IPS DF 6.9 (cell line): ENCODE measurements at places on chromosomes 12 and 14.

DNA sequence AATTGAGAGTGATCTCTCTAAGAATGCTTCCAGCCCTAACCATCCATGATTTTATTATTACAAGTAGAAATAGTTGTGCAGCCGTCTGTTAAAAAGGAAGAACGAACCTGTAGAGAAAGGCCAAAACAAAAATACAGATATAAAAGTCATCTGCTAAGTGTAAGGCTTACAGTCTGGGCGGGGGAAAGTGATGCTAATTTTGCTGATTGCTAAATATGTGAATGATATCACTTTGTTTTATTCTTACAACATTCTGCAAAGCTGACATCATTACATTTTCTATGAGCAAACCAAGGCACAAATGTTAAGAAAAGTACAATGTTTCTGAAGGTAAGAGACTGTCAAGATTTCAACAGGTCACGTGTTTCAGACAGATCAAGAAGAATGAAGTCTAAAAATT, 101.5 kb upstream of the RAP1B start:
- no peak overlapping the region for H3K4me3 ChIP-seq
- no peak overlapping the region for H3K27ac ChIP-seq

DNA sequence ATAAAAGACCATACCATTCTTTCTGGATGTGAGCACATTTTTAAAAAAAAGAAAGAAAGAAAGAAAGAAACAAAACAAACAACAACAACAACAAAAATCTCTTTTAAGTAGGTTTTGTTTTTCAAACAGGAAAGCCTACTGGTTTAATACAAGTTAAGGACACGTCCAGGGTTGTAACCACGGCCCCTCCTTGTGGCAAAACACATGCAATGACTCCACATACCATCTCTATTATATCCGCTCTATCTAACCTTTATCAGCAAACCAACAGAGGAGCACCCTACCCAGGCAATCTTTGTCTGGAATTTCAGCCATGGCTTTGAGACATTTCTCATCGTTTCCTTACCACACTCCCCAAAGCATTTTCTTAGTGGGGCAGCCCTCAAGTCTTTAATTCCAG, 360.5 kb upstream of the TMPO start:
- no peaks in the 10 kb centered on the region for H3K4me1 ChIP-seq
- H3K27ac ChIP-seq, result no peak overlapping the region
- no peaks in the 10 kb centered on the region for H3K36me3 ChIP-seq
- H3K27me3 ChIP-seq, result no peaks in the 10 kb centered on the region
- peak; percentile 33 for DNase-seq

DNA sequence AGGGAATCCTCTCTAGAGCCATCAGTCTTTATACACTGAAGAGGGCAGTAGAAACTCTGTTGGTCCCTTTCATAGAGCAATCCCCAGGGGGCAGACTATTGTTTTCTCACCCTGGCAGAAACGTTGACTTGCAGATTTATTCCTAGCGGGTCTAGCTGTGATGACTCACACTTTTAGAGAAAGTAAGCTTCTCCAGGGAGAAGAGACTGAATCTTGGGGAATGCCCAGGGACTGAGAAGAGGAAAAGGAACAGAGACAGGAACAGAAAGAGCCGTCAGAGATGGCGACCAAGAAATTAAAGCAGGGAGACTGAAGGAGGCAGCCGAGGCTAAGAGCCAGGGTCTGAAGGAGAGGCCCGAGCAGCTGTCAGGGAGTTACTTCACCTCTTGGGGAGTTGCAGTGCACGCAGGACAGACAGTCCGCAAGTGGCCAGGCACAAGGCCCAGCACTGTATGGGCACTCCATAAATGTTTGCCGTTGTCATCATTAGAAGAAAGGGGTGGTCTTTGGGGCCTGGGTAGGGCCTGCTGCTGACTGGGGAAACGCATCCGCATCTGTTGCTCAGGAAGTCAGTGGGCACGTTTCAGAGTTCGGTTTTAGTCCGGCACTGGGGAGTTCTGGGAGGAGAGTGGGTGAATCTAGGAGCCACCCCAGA, 13.0 kb downstream of the PLEKHG6 start:
- H3K36me3 ChIP-seq, result peaks cover 2% of the 10 kb centered on the region
- H3K4me3 ChIP-seq, result no peak overlapping the region
- no peaks in the 10 kb centered on the region for H3K27me3 ChIP-seq
- peaks cover 24% of the 10 kb centered on the region for H3K4me1 ChIP-seq

DNA sequence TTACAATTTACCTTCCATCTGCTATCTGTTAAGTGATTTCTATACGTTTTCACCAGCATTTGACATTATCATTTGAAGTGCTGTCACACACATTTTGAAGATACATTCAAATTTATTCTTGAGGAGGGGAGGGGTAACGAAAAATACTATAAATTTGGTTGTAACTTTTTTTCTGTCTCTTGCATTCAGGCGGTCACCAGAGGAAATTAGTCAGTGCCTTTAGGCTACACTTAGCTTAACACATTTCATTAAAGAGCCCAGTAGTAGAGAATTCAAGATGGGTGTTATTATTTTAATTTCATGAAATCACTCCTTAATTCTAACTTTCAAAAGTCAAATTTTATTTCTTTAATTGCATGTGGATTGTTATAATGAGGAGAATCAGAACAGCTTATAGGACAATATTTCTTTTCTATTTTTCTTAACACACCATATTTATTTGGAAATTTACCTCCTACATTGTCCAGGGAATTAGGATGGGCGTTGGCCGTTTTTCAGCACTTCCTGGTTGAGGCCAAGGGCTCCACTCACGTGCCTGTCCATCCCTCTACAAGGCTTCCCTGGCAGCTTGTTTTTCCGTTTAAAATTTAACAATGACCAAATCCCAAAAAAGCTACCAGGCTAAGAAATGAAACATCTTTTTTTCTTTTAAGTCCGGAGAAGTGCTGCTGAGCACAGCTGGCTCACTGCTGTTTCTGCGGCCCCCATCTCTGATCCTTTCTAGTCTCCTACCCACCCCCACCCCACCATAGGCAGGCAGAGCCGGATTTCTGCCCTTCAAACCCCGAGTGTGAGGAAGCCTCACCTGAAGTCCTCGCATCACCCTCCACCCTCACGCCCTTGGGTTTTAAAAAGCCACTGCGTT, 1.1 kb upstream of the FAR2 start:
- no peak overlapping the region for H3K27ac ChIP-seq
- no peaks in the 10 kb centered on the region for H3K36me3 ChIP-seq
- DNase-seq, result no peak
- no peaks in the 10 kb centered on the region for H3K27me3 ChIP-seq

DNA sequence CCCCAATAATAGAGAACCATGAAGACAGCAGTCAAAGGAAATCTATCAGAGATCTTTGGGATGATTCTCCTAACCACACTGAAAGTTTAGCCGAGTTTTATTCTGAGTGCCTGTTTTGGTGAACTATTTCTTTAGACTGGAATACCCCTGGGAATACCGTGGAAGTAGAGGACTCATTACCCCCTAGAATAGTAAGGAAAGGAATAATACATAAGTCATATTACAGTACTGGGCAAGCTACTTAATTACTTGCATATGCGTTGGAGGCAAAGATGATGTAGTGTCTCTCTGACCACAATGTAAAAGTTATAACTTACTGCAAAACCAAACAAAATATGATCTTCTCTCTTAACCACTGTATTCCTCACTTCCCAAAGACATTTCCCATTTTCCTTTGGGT, 25.5 kb downstream of the ZC2HC1C start:
- DNase-seq, result no peak
- H3K27ac ChIP-seq, result no peak overlapping the region
- H3K4me3 ChIP-seq, result no peak overlapping the region
- no peaks in the 10 kb centered on the region for H3K27me3 ChIP-seq
- peaks cover 3% of the 10 kb centered on the region; the same call in 1 of the 2 replicates for H3K36me3 ChIP-seq

- no peak overlapping the region for H3K4me3 ChIP-seq
- peaks cover 3% of the 10 kb centered on the region; the same call in 1 of the 2 replicates for H3K4me1 ChIP-seq
- no peak overlapping the region for H3K27ac ChIP-seq
- H3K36me3 ChIP-seq, result no peaks in the 10 kb centered on the region
- no peaks in the 10 kb centered on the region for H3K27me3 ChIP-seq
These were observed 54.2 kb downstream of the RPAP3 start for GRCh38 chr12:47651368-47652254.

GRCh38 chr12:126286203-126286602, 1221.0 kb downstream of the AACS start:
- H3K4me3 ChIP-seq, result no peak overlapping the region
- no peaks in the 10 kb centered on the region for H3K36me3 ChIP-seq
- no peaks in the 10 kb centered on the region for H3K4me1 ChIP-seq

DNA sequence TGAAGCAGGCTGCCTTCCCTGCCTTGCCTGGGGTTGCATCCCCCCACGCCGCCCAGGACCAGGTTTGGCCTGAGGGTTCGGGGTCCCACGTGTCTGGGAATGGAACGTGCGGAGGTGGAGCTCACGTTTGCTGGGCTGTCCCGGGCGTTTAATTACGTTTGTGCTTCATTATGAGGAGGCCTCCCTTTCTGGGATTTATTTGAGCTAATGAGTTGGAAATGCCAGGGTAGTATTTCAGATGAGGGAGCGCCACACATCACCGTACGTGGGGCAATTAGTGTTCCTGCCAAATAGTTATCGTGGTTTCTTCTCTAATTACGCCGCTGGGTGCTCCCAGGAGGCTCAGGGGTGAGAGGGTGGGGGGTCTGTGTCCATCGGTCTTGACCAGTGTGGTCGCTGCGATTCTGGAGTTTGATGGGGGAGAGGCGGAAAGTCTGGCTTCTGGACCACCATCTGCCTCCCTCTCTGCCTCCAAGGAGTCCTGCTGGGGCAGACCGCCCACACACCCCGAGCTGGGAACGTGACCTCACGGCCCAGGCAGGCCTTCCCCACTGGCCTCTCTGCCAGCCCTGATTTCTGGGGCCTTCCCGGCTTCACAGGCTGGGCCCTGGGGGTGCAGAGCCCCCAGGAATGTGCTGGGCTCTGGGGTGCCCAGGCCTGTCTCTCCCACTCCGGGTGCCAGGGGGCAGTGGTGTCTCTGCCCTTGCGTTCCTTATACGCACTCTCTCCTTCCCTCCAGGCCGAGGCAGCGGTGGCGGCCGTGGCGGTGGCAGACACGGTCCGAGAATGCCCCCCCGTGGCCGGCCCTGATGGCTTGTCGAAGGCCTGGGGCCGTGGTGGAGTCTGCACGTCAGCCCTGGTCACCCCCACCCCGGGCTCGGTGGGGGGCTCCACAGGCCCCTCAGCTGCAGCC, 18.9 kb downstream of the KIF26A start:
- H3K27ac ChIP-seq, result no peak overlapping the region
- no peaks in the 10 kb centered on the region for H3K27me3 ChIP-seq
- no peak overlapping the region for H3K4me3 ChIP-seq
- H3K4me1 ChIP-seq, result peaks cover 1% of the 10 kb centered on the region; the same call in 1 of the 2 replicates
- peaks cover 13% of the 10 kb centered on the region for H3K36me3 ChIP-seq

DNA sequence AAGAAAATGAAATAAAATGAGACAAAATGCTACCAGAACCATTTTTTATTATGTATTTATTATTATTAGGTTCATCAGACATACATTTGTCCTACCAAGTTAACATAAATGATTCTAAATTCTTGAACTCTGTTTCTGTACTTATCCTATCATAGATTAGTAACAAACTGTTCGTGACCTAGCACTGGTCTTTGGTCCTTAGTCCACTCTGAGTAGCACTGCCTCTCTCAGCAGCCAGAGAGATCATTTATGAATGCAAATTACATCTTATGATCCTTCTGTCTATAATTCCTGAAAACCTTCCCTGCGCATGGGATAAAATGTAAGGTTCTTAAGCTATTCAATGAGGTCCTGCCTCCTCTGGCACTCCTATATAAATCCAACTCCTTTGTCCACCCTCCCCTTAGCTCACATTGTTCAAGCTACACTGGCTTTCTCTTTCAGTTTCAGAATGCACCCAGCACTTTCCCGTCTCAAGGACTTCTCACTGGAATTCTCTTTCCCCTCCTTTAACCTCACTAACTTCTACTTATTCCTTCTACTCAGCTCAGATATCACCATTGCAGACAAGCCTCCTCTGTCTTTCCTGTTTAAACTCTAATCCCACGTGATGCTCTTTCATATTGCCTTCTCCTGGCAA, 17.1 kb downstream of the PDZRN4 start:
- H3K27me3 ChIP-seq, result no peaks in the 10 kb centered on the region
- no peaks in the 10 kb centered on the region for H3K4me1 ChIP-seq
- H3K4me3 ChIP-seq, result no peak overlapping the region

DNA sequence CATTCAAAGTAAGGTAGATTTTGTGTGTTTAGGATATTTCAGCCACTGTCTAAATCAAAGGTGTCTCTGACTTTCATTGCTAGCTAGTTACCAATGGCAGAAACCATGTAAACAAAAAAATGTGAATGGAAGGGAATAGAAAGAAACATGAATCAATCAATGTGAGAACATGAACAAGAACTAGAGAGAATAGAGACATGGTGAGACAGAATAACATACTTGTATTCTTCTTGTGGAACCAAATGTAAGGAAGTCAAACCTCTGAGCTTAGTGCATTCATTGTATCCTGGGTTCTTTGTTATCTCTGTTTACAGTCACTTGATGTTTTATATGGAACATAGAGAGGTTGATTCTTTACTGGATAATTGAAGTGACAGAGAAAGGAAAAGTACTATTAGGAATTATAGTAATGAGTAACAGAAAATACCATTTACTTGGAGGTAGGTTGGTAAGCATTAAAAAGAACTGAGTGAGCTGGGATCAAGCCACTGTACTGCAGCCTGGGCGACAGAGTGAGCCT, 2.6 kb upstream of the WNK1 start:
- H3K36me3 ChIP-seq, result no peaks in the 10 kb centered on the region
- no peaks in the 10 kb centered on the region for H3K27me3 ChIP-seq
- H3K4me1 ChIP-seq, result no peaks in the 10 kb centered on the region
- no peak for DNase-seq

DNA sequence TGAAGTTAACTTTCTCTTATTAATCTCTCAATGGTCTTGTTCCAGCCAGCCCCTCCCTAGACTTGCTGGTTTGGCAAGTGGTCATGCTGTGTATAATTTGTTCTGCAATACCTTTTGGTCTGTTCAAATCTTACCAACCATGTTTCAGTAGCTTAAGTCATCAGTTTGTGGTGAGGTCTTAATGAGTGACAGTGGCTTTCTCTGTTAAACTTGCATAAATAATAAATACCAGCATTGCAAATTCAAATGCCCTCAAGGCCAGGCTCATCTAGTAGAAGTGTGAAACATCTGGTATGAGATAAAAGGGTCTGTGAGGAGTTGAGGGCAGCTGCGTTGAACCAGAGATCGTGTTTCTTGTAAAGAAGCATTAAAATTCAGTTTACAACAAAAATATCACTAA, 319.5 kb downstream of the TMEM117 start:
- H3K4me3 ChIP-seq, result no peak overlapping the region
- no peaks in the 10 kb centered on the region for H3K4me1 ChIP-seq
- no peak overlapping the region for H3K27ac ChIP-seq
- no peak for DNase-seq
- H3K27me3 ChIP-seq, result no peaks in the 10 kb centered on the region

- no peaks in the 10 kb centered on the region for H3K27me3 ChIP-seq
- H3K4me1 ChIP-seq, result no peaks in the 10 kb centered on the region
- no peak overlapping the region for H3K4me3 ChIP-seq
- H3K27ac ChIP-seq, result no peak overlapping the region
These were observed 1034.1 kb downstream of the BCL11B start for GRCh38 chr14:98237939-98238338.

GRCh38 chr12:75474116-75474515, 6.4 kb upstream of the GLIPR1 start:
- H3K27ac ChIP-seq, result no peak overlapping the region
- DNase-seq, result no peak
- no peaks in the 10 kb centered on the region for H3K4me1 ChIP-seq
- no peaks in the 10 kb centered on the region for H3K27me3 ChIP-seq
- H3K36me3 ChIP-seq, result no peaks in the 10 kb centered on the region
- no peak overlapping the region for H3K4me3 ChIP-seq

GRCh38 chr12:43653917-43654316, 101.9 kb upstream of the ADAMTS20 start:
- no peak for DNase-seq
- H3K4me3 ChIP-seq, result no peak overlapping the region
- no peaks in the 10 kb centered on the region for H3K4me1 ChIP-seq

- DNase-seq, result no peak
- H3K4me3 ChIP-seq, result no peak overlapping the region
These were observed 814.5 kb downstream of the RPS29 start for GRCh38 chr14:48771717-48772116.
